Renal cortical epithelial cell (primary cell): ENCODE measurements at places on chromosomes 7 and 10.

DNA sequence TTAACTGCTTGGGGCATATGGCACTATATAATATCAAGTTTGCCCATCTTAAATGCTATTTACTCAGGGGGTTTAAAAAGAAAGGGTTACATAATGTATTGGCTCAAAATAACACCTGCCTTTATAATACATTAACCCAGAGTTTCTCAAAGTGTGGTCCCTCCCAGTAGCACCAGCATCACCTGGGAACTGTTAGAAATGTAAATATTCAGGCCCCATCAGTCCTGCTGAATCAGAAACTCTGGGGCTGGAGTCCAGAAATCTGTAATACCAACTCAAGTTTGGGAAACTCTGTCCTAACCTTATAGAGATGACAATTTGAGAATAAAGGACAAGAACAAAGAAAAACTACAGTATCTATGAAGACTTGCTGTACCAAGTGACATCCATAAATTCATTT is 270.7 kb downstream of the PARD3 start:
- no peak for DNase-seq

DNA sequence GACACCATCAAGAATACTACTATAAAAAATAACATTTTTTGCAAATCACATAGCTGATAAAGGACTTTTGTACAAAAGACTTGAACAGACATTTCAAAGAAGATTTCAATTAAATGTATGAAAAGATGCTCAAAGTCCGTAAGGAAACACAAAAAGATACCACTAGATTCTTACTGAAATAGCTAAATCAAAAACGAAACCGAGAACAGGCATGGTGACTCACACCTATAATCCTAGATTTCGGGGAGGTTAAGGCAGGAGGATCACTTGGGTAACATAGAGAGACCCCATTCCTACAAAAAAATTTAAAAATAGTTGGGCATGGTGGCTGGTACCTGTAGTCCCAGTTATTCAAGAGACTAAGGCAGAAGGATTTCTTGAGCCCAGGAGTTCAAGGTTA is 520.2 kb upstream of the GRM3 start:
- no peak for DNase-seq

- DNase-seq: peak; percentile 50
These were observed 112.7 kb downstream of the SLIT1 start for GRCh38 chr10:97072851-97073665.

DNA sequence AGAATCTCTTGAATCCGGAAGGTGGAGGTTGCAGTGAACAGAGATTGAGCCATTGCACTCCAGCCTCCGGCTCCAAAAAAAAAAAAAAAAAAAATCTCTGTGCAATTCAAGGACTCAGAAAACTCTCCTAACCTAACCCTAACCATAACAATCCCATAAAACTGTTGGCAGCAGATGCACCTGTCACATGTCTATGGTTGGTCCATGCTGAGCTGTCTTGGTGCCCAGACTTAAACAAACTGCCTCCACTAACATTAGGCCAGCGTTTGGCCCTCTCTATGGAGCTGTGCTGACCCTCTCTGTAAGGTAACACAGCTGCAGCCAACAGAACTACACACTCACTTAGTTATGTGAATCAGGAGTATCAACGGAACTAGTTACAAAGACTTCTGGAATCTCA is 132.5 kb upstream of the PTER start:
- DNase-seq: no peak
